ENCODE measurements at places on chromosomes 16 and 17.

DNA sequence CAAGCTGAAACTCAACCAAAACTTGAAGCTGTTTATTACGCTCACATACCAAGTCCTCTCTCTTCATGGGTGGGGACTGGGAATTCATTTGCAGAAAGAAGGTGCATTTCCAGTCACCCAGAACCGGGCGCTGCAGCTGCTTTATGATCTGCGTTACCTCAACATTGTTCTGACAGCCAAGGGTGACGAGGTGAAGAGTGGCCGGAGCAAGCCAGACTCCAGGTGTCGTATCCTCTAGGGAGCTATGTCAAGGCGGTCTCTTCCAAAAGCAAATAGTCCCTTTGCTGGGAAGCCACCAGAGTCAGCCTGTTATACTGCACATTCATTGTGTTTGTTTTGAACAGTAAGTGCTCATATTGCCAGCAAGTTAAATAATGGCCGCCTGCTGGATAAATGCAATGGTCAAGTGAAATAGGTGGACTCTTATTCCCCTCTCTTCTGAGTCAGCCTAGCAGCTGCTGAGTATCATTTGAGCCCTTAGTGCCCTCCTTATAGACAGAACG is 12.7 kb downstream of the COG1 start:
- DNase-seq = no peak

DNA sequence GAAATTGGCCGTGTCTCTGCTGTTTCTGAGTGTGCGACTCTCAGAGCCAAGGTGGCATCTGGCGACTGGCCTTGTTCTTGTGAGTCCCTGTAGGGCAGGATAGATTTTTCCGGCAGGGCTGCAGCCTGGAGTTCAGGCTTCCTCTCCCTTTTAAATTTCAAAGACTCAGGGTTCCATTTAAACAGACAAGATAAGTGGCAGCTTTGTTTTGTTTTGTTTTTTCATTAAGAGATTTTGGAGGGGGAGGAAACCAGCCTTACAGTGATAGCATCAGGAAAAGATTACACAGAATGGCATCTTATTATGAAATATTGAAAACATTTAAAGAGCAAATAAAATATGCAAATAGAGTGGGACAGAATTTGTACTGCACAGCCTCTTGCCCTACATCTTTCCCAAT is 151.3 kb downstream of the RPTOR start:
- no peak for DNase-seq

- DNase-seq = no peak
These were observed 169.4 kb downstream of the FOXL1 start for GRCh38 chr16:86747761-86748160.

DNA sequence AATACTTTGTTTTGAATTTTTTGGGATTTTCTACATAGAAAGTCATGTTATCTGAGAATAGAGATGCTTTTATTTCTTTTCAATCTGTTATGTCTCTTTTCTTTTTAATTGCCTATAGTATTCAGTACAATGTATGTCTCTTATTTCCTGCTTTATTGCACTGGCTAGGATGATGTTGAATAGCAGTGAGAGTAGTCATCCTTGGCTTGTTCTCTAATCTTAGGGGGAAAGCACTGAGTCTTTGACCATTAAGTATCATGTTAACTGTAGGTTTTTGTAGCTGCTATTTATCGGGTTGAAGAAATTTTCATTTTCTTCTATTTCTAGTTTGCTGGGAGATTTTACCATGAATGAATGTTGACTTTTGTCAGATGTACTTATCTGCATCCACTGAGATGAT is 10.0 kb upstream of the ABCA3 start:
- DNase-seq = no peak

DNA sequence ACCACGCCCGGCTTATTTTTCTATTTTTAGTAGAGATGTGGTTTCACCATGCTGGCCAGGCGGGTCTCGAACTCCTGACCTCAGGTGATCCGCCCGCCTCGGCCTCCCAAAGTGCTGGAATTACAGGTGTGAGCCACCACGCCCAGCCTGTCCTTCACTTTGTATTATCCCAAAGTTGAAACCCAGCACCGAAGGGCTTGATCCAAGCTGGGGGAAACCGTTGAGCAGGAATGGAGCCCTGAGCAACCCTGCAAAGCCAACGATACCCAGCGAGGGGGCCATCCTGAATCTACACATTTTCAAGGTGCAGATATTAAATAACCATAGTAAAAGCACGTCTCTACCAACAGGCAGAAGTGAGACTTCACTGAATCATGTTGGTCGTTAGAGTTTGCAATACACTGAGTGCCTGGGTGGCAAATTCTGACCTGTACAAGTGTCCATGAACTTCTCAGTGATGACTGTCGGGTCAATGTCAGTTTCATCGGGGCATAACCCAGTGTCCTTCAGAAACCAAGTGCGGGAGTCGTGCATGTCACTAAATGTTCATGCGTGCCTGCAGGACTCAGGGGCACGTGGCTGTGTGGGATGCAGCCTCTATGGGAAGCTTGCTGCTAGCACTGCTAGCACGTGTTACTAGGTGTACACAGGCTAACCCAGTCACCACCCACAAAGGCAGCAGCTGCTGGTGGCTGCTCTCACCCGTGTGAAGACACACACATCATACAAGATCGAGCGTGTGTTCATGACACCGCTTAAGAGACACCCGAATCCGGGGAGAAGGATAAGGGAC is 10.5 kb upstream of the RBFOX3 start:
- DNase-seq = no peak

DNA sequence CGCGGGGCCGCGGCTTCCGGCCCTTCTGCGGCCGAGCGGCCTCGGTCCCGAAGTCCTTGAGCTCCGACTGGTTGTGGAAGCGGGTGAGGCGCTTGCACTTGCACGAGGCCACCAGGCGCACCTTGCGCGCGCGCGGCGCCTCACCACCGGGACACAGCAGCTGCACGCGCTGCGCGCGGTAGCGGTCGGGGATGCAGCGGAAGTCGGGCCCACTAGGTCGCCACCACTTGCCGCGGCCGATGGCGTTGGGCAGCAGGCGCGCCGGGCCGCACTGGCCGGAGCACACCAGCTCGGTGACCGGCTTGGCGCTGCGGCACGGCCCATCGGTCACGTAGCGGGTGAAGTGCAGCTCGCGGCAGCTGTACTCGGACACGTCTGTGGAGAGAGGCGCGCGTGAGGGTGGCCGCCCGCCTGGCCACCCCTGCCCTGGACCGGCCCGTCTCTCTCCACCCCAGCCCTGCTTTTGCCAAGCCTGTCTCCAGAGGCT is 3.2 kb downstream of the SOST start:
- no peak for DNase-seq

GRCh38 chr16:69922200-69922599 is 28.9 kb upstream of the CLEC18A start:
- no peak for DNase-seq

- DNase-seq = no peak
These were observed 26.5 kb upstream of the XYLT2 start for GRCh38 chr17:50319306-50320004.

DNA sequence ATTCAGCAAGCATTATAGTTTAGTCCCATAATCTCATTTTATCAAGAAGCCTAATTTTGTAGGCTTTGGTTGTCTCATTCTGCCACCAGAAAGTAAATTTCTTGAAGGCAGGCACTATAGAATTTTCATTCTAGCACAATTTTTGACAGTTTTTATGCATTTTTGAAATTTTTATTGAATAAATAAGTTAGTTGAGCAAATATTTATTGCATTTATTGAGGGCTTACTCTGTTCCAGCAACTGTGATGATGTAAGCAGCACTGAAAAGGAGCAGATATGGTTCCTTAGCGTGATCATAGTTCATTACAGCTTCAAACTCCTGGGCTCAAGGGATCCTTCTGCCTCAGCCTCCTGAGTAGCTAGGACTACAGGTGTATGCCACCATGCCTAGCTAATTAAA is 34.2 kb downstream of the PPM1E start:
- no peak for DNase-seq

GRCh38 chr17:2954898-2955445 is 108.4 kb downstream of the OR1D5 start:
- peak; percentile 8 for DNase-seq

DNA sequence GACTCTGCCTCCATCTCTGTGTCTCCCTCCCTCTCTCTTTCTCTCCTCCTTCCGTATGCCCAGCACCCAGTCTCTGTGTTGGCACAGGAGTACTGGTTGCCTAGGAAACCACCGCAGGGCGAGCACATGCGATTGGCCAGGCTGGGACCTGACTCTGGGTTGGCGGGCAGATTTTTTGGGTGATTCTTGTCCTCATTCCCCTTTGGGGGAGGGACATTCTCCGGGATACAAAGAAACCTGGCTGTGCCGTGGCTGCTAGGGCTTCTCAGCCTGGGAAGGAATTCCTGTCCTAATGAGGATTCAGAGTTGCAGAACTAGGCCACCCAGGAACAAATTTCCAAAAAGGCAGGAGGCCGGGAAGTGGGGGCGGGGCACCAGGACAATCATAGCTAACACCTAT is 168.9 kb downstream of the SHISA9 start:
- no peak for DNase-seq

- no peak for DNase-seq
These were observed 55.6 kb downstream of the MMD start for GRCh38 chr17:55366020-55366481.

- no peak for DNase-seq
These were observed 40.5 kb upstream of the RASD1 start for GRCh38 chr17:17536702-17537101.

- peak; percentile 88 for DNase-seq
These were observed 44.9 kb downstream of the OTOA start for GRCh38 chr16:21708533-21709115.

DNA sequence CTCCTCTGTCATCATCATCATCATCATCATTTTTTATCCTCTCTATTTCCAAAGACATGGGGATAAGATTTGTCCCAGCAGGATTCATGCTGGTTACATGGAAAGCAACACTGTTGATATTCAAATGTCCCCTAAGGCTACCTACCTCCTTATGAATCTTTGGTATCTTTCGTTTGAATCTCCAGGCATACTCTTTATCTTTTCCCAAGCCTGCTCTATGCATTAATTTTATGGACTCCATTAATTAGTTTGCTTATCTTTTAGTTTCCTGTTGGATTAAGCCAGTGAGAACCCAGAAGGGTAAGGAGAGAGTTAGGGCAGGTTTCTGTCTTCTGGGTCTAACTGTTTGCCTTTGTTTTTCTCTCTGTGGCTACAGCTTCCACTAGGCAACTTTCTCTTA is 129.6 kb upstream of the GOT2 start:
- no peak for DNase-seq

GRCh38 chr17:49190932-49191331 is 19.4 kb downstream of the GNGT2 start:
- no peak for DNase-seq

- DNase-seq = no peak
These were observed 4.4 kb upstream of the SCPEP1 start for GRCh38 chr17:56973520-56973919.

DNA sequence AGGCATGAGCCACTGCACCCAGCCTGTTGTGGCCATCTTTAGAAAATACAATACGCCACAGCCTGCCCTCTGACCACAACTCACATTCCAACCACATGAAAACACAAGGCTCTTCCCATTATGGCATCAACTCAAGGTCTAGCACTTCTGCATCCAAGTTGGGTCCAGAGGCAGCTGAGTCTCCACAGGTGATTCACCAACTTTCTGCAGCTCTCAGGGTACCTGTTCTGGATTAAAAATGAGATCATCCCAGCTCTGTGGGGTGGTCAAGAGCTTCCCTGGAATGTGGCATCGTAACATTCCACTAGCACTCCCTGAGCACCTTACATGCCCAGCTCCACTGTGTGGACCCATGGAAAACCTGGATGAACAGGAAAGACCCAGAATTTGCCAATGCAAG is 9.9 kb upstream of the GUCY2D start:
- no peak for DNase-seq

GRCh38 chr16:87878704-87879103 is 9.4 kb upstream of the SLC7A5 start:
- no peak for DNase-seq

- no peak for DNase-seq
These were observed 99.5 kb downstream of the CDYL2 start for GRCh38 chr16:80704751-80705505.

GRCh38 chr17:29129731-29130130 is 50.5 kb downstream of the MYO18A start:
- no peak for DNase-seq

- DNase-seq = no peak
These were observed 133.4 kb downstream of the SPACA3 start for GRCh38 chr17:33124871-33125551.

GRCh38 chr17:59155439-59156177 is at the start of gene PRR11:
PRR11 (plus strand) TSS chr17:59155746; CDS start chr17:59169753, 14,007 bp downstream.
- peak; percentile 83 for DNase-seq

GRCh38 chr16:81158964-81159363 is 62.8 kb upstream of the GCSH start:
- no peak for DNase-seq

DNA sequence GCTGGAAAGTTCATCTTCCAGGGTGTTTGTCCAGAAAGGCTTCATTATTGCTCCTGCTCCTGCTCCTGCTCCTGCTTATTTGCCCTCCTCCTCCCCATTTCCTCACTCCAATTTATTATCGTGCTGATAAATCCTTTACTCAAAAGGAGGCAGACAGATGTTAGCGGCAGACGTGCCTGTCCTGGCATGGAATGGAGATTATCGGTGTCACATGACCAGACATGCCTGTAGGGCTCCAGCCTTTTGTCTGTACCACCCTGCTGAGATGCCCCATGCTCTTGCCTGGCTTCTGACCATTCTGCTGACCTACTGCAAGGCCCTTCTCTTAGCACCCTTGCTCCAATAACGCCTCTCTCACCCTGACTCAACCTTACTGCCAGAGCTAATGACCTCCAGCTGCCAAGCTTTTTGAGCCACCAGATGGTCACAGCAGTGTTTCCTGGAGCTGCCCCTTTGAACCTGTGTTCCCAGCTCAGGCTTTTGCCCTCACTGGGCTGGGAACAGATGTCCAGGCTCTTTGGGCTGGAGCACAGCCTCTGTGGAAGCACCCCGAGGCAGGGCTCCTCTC is 12.8 kb downstream of the DNAH9 start:
- DNase-seq = no peak

DNA sequence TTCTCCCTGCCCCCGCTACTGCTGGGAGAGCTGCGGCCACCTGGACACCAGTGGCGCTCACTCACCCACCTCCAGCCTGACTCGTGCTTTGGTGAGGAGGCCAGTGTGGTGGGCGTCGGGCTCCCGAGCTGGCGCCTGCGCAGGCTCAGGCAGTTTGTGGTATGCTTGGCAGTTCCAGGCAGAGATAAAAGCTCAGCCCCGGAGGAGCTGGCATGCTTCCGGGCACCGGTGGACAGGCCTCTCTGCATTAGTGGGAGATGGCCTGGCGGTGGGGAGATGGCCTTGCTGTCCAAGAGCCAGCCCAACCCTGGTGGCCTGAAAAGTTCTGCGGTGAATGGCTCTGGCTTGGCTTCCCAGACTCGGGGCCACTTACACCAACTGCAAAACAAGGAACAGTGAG is 4.1 kb downstream of the ADGRG1 start:
- DNase-seq = no peak

Data from stimulated activated CD4-positive, alpha-beta T cell treated with anti-CD3 and anti-CD28 coated beads, Interleukin-12 subunit alpha, Interleukin-12 subunit beta, amount 100 ng/mL, for 24 hours (primary cell).